ENCODE measurements at places on chromosomes 1 and 21.

- no peak for DNase-seq
Observed at GRCh38 chr1:35590476-35591040, 17.4 kb downstream of the TFAP2E start.

DNA sequence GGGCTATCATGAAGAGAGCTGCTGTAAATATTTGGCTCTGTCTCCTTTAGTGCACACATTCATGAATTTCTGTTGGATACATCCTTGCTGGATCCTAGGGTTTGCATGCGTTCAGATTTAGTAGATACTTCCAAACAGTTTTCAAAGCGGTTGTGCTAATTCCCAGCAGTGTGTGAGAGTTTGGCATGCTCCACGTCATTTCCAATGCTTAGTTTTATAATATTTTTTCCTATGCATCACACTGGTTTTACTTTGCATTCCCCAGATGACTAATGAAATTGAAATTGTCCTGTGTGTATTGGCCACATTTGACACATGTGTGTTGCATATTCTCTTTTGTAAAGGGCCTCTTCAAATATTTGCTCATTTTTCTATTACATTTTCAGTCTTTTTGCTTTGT, 18.5 kb upstream of the AADACL3 start:
- DNase-seq = no peak

DNA sequence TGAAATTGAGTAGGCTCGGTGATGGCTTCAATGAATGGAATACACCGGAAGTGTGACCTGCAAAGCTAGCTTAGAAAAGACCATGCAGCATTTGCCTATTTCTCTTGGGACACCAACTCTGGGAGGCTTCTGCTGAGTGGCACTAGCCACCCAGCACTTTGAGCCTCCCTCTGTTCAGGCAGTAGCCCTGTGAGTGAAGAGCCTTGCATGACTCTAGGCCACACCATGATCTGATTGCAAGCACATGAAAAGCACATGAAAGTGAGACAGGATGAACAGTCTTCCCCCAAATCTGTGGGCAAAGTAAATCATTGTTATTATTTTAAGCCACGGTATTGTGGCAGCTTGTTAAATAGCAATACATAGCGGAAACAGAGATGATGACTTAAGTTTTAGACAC, 2.8 kb downstream of the CD48 start:
- DNase-seq = no peak

- no peak for DNase-seq
Observed at GRCh38 chr1:99534638-99534930, 111.3 kb upstream of the PALMD start.

GRCh38 chr1:22828484-22829308, 118.1 kb downstream of the EPHB2 start:
- DNase-seq = no peak
